ENCODE measurements at places on chromosomes 3 and 15.

- no peak for DNase-seq
Observed at GRCh38 chr3:150410311-150411105, 2.4 kb downstream of the TSC22D2 start.

DNA sequence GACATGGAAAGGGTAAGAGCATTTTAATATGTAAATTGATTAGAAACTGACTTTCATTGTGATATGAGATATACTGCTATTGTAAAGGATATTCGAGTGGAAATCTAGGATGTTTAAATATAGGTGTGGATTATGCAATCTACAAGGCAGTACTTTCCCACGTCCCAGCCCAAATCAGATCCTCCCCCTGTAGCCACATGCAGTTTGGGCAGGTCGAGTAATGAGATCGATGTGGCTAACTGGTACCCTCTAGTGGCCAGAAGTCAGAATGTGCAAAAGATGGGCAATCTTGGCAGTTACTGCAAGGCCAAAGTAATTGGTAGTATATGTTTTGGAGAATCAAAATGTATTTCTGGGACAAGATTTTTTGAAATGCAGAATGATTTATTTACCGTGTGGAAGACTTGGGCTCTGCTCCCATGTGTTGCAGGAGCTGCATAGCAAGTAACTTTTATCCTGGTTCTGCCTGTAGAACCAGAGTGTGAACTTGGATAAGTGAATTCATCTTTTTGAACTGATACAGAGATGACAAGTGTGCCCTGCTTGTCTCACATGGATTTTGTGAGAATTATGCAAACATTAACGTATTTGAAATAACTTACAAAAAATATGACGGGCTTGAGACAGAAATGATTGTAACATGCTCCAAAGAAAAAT lies 94.5 kb upstream of the ADAMTSL3 start:
- DNase-seq: peak; percentile 5

DNA sequence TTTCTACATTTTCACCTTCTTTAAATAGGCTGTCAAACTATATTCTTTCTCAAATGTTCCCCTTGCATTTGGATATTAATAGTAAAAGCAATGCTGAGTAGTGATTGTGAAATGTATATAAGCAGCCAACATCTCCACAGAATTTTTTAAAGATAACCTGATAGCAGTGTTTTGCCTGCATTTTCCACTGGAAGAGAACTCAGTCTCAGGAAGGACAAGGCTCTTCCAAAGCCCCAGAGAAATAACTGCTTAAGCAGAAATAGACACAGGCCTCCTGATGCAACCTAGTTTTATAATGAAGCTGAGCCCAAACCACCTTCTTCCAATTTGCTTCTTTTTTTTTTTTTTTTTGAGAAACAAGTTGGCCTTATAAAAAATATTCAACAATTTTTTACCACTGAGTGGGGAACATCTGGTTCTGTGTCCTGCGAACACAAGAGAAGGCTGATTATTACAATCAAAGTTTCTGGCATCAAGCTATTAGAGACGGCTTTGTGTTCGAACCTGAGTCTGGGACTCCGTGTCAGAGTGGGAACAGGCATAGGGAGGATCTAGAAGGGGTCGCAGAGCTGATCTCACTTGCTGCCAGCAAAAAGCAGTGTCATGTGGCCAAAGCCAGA lies 332.5 kb upstream of the TBL1XR1 start:
- no peak for DNase-seq

DNA sequence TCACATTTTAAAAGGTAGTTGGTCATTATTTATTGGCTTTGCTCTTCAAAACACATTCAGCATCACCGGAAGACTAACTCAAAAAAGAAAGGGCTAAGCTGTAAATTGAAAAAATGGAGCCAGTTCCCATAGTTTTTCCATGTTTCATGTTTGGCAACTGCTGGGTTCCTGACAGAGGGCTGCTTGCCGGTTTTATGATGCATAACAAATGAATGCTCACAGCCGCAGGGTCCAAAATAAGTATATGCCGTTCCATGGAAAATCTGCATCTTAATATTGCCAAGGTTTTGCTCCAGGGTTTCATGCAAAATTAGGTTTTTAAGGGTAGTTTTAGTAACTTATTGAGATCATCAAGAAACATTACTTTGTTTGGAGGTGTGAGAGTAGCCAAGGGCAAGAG lies 15.8 kb downstream of the SLC12A1 start:
- no peak for DNase-seq

DNA sequence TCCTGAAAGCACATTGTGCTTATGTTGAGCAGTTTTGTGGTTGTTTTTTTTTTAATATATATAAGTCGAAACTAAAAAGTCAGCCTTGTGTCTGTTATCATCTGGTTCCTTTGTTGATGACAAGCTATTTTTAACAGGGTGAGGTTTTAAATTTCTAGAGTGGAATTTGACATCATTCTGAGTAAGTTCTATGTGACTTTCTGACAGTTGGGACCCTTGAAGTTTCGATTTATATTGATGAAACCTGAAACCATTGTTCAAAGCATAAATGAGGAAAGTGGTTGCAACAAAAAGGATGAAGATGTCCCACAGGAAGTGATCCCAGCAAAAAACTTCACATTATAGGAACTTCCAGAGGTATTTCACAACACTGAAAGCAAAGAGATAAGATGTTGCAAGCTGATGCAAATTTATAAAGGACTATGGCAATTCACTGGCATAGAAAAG lies 94.0 kb downstream of the CYP19A1 start:
- DNase-seq: no peak

DNA sequence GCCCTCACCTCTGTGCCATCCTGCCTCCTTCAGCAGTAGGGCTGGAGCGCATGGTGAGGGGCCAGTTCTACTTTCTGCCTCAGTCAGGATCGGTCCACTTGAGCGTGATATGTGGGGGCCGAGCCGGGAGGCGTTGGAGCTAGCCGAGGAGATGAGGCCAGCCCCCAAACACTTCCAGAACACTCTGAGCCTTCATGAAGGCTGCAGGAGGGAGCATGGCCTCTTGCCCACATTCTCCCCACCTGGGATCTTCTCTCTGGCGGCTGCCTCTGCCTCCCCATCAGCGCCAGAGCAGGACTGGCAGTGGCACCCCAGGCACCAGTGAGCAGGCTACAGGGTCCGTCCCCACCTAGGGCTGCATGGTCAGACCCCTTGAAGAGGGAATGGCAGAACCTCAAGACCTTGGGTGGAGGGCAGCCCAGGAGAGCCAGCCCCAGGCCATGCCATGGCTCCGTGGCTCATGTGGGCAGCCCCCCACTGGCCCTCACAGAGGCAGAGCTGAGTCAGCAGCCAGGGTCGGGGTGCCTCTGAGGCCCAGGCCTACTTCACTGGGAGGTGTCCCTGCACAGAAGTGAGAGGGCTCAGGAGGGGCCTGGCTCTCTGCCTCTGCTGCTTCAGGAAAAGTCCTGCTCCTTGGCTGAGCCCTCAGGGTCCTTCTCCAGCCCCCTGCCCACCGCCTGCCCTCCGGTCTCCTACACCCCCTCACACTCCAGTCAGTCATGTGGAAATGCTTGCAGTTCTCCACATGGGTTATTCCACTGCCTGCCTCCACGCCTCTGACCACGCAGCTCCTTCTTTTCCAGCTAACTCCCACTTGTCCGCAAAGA lies 28.1 kb upstream of the CYP11A1 start:
- no peak for DNase-seq

DNA sequence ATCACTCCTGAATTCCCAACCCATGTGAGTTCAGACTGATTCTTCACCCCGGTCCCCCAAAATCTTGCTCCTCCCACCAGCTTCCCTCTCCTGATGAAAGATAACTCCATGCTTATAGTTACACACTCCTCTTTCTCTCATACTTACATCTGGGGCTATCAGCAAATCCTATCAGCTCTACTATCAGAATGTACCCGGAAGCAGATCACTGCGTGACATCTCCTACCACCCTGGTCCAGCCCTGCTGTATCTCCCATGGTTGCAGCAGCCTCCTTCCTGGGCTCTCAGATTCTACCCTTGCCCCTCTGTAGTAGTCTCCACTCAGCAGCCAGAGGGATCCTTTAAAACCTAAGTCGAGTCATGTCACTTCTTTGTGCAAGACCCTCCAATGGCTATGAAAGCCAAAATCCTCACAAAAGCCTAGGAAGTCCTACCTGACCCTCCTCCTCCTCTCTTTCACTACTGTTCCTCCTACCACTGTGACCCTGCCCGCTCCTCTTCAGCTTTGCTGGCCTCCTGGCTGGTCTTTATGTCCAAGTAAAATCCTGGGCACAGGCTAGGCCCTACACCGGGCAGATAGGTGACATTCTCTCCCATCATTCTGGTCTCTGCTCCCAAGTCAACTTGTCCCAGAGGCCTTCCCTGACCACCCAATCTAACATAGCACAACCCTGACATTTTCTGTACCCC lies 16.2 kb downstream of the XIRP1 start:
- DNase-seq: no peak

DNA sequence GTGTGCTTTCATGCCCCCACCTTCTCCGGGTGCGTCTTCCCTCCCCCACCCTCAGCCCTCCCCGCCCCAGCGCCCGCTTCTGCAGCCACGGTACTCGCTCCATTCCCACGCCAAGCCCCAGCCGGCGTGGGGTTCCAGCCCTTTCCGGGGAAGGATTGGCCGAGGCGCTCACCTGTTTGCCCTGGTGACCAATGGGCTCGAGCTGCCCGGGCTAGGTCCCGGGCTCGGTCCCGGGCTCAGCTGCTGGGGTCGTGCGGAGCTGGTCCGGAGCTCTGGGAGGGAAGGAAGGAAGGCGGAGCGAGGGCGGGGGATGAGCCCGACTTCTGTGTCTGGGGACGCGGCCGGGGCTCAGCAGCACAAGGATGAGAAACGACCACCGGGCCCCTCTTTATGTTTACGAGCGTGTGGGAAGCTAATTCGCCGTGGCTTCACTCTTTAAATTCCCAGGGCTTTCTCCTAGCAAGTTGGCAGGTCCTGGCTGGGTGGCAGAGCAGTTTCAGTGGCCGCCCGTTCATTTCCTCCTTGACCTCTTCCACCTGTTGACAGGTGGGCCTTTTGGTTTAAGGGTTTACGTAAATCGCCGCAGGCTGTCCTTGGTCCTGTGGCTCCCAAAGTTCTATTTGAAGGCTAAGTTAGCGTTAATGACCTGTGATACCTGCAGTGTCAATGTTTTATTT lies at the start of gene IGSF10:
Gene IGSF10 (minus strand): TSS at position 288 of the 677 bp plus-strand sequence. CDS start 2,352 bp downstream, outside the sequence.
- no peak for DNase-seq

GRCh38 chr3:150370122-150370602 lies 37.9 kb upstream of the TSC22D2 start:
- no peak for DNase-seq
